Activated CD4-positive, alpha-beta T cell treated with anti-CD3 and anti-CD28 coated beads, Interleukin-2, amount 50 U/mL, for 24 hours (primary cell): ENCODE measurements at places on chromosomes 5 and 9.

- no peak for DNase-seq
These were observed 20.6 kb upstream of the TNFSF15 start for GRCh38 chr9:114826431-114826830.

DNA sequence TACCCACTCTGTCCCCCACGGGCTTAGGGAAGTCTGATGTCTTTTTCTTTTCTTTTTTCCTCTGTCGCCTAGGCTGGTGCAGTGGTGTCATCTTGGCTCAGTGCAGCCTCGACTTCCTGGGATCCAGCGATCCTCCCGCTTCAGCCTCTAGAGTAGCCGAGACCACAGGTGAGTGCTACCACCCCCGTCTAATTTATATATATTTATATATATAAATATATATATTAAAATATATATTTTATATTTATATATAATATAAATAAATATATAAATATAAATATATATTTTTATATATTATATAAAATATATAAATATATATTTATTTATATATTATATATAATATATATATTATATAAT, 3.3 kb upstream of the ANXA2R start:
- no peak for DNase-seq

GRCh38 chr9:98385751-98386150, 130.3 kb upstream of the TBC1D2 start:
- DNase-seq: no peak

- no peak for DNase-seq
These were observed 281.9 kb downstream of the MARCHF11 start for GRCh38 chr5:15897656-15898055.

DNA sequence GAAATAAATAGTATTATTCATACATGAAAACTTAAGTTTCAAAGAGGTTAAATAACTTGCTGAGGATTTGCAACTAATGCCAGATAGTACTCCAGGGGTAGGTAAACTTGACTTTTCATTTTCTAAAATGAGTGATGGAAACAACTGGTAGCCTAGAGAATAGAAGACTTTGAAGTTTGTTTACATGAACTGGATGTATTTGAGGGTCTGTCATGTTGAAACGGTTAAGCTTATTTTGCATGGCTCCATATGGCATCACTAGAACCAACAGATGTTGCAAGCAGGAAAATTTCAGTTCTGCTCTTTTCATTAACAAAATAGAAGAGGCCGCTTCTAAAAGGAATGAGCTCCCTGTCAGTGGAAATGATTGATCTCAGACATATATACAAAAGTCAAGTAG, 105.1 kb upstream of the SGCD start:
- no peak for DNase-seq

GRCh38 chr5:135669416-135669815, 90.6 kb upstream of the CXCL14 start:
- DNase-seq: no peak

DNA sequence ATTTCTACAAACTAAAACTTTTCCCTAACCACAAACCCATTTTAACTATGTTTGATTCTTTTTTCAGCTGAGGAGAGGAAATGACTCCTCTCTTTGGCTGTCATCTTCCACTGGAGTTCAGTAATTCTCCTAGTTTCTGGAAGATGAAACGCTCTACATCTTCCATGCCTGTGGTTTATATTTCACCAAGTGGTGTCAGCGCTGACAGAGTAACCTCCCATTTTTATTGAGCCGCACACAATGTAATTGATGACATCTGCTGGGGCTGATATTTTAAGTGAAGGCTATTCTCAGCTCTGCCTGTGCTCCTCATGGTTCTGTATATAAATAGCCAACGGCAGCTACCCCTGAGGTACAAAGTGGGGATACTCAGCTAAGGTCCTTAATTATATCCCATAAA, 234.6 kb downstream of the SPOCK1 start:
- DNase-seq: no peak

DNA sequence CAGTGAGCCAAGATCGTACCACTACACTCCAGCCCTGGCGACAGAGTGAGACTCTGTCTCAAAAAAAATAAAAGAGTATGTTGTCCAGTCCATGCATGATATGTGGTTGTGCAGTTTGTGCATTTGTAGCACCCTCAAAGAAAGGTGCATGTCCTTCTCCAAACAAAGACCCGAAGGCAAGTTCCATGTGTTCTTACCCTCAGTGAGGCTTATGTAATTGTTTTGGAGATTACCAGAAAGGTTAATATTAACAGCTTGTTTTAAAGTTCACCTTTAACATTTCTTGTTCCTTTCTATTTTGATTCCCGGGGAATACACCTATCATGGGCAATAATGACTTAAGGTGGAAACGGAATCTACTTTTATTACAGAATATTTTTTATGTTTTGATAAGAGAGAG, 22.3 kb downstream of the KIAA1191 start:
- DNase-seq: no peak

DNA sequence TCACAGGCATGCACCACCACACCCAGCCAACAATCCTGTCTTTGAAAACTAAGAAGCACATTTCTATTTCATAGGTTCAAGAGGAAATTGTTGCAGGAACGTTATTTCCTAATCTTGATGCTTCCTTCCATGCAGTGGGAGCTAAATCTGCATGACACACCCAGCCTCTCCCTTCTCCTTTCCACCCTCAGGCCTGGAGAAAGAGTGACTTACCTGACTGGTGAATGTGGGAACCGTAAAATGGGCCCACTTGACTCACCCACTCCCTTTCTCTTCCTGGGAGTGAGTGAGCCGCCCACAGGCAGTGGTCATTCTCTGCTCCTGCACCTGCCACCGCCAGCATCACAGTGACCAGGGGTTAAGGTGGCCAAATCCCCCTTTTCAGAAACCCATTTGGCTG, 78.2 kb downstream of the C9orf50 start:
- no peak for DNase-seq

GRCh38 chr9:124482431-124483031, 24.7 kb downstream of the NR5A1 start:
- DNase-seq: no peak

DNA sequence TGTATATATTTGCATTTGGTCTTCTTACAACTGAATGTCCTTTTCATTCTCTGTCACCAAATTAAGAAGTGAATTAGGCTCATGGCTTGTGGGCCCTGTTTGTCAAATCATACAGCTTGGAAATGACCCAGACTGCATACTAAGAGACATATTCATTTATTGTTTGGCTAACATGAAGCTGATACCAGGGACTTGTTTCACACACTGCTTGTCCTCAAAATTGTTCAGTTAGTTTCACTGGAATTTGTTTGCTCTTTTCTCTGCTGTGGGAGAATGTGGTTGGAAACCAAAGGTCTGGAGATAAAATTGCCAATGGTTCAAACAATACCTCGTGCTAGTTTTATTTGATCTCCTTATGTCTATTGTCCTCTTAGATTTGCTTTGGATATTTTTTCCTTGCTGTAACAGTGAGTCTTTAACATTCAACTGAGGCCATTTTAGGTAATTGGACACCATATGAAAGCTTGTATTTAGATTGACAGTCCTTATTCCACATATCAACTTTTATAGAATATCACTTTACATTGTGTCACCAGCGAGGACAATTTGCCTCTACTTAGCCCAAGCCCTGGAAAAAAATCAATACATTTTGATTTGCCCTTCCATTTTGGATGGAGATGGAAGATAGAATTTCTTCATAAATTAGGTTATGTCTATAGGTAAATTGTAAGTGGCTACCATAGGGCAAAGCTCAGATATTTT, 144.3 kb upstream of the MTAP start:
- DNase-seq: no peak
